ENCODE measurements at places on chromosomes 4 and X. TPM values are rescaled to one million over a fixed set of nuclear protein-coding genes. Genes with fewer than 3 reads are reported as not detected.

The TMEM165 gene
- 72.2 TPM for polyA plus RNA-seq

The CLTRN gene
- 28.7 TPM for polyA plus RNA-seq

The ARSJ gene
- 18.9 TPM for polyA plus RNA-seq

The IL3RA gene
- polyA plus RNA-seq = 12.3 TPM

The SHISA3 gene
- 111 TPM for polyA plus RNA-seq

The CLCN4 gene
- 4.5 TPM for polyA plus RNA-seq

The TRIML2 gene
- not detected for polyA plus RNA-seq

The EDA2R gene
- polyA plus RNA-seq = 0.68 TPM

The LYAR gene
- 23.1 TPM for polyA plus RNA-seq

The PLAC1 gene
- polyA plus RNA-seq = 7.8 TPM

The RIPPLY1 gene
- polyA plus RNA-seq = 2.5 TPM

The OTUD6A gene
- polyA plus RNA-seq = not detected

The AREG gene
- polyA plus RNA-seq = 0.11 TPM

The TREX2 gene
- 0.75 TPM for polyA plus RNA-seq

The DRD5 gene
- polyA plus RNA-seq = 0.76 TPM

The CLGN gene
- 5.4 TPM for polyA plus RNA-seq

The KIAA1210 gene
- 1.7 TPM for polyA plus RNA-seq

The MAGEA10 gene
- not detected for polyA plus RNA-seq

The FGFBP1 gene
- not detected for polyA plus RNA-seq

The BEX1 gene
- polyA plus RNA-seq = 53.1 TPM

The CACNA1F gene
- polyA plus RNA-seq = 0.29 TPM

DNA sequence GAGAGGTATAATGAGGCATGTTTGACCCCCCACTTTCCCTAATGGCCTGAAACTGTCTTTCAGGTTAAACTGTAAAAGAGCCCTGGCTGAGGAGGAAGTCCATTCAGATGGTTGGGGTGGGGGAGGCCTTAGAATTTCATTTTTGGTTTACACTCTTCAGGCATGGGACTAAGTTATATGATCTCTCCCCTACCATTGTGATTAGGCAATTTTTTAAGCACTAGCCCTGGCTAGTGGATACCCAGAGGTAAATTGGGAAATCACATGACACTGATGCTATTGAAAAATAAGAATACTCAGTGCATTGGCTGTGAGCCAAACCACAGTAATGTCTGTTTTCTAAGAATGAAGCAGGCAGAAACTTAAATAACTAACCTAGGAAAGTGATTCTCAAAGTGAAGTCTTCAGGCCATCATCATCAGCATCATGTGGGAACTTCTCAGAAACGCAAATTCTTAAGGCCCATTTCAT, 149.7 kb downstream of the RRAGB start:
- DNase-seq = no peak

DNA sequence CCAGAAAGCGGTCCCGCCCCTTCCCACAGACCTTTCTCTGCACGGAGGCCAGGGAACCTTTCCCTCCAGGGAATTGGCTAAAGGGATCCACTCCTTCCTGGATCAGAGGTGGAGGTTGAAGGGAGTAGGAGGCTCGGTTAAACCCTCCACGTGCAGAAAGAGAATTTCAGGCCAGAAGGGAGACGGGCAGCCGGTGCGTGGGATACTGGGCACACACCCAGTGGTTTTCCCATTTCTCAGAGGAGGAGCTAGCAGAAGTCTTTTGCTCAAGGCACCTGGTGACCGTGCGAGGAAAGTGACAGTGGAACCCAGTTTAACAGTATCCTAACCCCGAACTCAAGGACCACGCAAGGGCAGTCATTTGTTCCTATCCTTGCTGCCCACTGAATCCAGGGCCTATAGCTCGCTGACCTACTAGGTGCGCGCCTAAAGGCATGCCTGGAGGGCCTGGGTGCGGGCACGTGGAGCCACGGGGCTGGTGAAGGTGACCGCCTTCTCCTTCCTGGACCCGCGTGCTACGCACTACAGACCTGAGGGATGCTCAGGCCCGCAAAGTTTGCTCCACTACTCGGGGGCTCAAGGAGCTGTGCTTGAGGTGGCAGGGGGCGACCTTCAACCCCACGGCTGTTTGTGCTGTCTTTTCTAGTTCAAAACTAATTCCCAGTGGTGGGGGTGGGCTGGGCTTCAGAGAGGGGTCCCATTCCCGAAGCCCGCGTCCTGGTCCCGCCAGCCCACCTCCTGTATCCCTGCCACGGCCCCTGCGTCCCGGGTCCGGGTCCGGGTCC, 587 bp upstream of the AFF2 start:
- no peak for DNase-seq

DNA sequence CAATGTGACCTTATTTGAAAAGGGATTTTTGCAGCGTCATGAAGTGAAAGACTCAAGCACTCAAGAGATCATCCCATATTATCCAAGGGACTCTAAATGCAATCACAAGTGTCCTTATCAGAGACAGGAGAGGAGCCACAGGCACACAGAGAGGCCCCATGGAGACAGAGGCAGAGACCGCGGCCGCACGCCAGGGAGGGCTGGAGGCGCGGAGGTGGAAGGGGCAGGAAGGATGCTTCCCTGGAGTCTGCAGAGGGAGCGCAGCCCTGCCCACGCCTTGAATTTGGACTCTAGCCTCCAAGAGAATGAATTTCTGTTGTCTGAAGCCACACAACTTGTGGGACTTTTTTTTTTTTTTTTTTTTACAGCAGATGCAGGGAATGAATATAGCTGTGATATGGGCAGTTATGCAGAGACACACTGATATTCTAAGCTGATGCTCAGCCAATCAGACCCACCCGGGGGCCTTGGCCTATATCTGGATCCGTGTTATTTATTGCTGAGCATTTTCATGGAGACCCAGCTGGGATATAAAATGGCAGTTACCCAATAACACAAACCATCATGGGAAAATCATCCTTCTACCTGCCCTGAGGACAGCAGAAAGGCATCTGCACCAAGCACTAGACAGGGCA, 244.8 kb upstream of the PSAPL1 start:
- no peak for DNase-seq

DNA sequence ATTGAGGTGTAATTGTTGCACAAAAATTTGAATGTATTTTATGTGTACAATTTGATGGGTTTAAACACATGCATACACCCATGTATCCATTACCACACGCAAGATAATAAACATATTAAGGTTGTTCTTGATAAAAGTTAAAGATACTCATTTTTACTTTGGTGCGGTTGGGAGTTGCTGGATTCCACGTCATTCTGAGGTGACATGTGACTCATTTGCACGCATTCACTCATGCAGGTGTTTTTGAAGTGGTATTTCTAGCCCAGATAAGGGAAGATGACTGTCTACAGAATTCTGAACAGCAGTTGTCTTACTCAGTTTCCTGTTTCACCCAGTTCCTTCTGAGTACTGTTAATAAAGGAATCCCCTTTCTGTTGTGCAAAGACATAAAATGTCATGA, 142.0 kb downstream of the RTL3 start:
- no peak for DNase-seq

DNA sequence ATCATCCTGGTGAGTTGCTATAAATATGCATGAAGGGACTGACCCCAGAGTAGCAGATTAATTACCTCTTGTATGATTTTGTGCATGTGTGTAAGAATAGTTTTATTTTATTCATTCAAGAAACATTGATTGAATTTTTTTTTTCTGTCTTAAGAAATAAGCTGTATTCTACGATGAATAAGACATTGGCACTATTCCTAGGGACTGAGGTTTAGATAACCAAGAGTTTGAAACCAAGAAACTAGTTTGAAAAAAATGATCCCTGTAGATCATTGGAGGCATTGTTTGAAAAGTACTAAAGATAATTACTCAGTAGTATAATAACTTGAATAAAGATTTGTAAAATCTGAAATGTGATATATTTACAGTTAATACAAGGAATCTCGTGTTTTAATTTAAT, 1086.9 kb downstream of the PCDH7 start:
- DNase-seq = no peak

GRCh38 chrX:134369576-134369975, 90.4 kb upstream of the HPRT1 start:
- DNase-seq = no peak

DNA sequence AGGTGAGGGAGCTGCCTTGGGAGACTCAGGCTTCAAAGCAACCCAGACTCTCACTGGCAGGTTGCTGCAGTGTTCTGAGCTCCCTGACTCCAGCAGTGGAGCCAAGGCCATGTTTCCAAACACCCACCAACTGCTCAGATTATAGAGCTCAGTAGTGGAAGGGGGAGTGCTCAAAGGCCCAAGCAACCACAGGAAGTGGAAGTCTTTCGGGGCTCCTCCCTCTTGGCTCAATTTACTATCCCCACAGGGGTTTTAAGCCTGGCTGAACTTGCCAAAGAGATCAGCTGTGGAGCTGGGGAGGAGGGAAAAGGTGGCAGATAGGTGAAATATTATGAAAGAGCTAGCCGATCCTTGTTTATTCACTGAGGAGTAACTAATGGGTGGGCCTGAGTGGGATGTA, 82.5 kb downstream of the HPRT1 start:
- DNase-seq = no peak

GRCh38 chr4:68250151-68250930, 4.8 kb upstream of the TMPRSS11B start:
- DNase-seq = no peak

DNA sequence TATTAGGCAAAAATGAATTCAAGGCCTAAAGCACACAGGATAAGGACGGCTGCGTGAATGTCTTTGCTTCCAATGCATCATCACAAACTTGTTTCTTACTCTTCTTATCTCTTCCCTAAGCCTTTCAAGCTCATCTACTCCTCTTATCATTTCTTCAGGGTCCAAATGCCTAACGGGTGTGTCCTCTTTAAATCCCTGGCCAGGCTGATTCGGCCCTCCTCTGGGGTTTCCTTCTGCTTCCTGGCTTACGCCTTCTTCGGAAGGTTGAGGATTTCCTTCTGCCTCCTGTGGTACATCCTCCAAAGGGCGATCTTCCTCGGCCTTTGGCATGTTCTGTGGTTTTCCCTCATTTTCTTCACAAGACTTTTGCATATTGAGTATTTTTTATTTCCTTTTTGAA, 1.3 kb downstream of the TCEAL8 start:
- DNase-seq = no peak

GRCh38 chr4:147691820-147692219, 7.9 kb upstream of the PRMT9 start:
- DNase-seq = no peak

DNA sequence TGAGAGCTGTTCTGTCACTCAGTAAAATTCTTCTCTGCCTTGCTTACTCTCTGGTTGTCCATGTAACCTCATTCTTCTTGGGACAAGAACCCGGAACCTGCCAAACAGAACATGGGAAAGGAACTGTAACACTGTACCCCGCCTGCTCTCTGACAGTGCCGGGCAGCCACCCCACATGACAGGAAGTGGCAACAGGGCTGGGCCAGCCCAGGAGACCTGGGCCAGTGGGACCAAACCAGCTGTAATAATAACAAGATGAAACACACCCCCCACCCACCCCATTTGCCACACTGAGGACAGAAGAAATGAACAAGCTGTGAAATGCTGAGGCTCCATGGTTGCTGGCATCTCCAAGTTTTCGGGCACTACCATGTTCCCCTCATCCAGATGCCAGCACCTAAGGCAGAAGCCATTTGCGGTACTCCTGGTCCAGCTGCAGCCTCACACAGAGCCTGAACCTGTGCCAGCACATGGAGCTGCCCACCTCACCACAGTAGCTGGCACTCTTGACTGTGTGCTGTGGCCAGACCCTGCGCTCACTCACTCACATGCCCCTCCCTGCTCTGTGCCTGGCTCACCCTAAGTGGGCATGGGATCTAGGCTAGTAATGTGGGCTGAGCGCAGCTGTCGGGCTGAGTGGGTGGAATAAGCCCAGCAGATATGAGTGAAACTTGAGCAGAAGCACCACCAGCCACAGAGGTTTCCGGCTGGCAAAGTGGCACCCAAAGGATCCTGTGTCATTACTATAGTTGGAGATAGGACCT, 126.2 kb upstream of the UGT8 start:
- no peak for DNase-seq

DNA sequence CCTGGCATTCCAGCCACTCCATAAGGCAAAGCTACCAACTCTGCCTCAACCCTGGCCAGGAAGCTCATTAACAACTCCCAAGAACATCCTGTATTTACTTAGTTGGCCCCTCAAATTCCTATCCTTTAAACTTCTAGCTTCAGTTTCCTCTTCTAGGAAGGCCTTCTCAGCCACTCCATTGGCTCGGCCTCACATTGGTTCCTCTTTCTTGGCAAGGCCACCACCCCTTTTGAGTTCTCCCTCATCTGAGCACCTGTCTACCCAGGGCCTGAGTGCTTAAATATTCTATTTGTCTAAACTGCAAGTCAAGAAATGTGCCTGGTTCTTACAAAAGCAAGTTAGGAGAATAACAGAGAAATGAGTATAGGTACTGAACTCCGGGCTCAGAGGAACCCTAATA, 10.0 kb downstream of the SMC1A start:
- DNase-seq = no peak

DNA sequence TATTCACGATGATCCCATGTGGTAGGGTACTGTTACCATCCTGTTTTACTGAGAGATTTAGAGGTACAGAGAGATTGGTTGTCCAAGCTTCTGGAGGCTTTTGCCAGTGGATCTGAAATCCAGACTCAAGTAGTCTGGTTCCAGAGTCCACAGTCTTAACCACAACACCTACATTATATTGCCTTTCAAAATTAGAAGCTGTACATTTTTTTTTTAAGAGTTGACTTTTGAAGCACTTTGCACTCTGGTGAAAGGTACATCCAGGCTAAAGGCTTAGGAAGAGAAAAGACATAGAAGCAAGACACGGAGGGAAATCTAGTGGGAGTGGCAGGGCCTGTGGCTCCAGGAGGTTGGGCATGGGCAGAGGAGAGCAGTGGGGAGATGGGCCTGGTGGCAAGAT, 122.1 kb downstream of the AFF1 start:
- no peak for DNase-seq

- no peak for DNase-seq
Measured at GRCh38 chr4:20447103-20447502, 195.4 kb downstream of the SLIT2 start.

GRCh38 chr4:2402941-2403340, 15.5 kb downstream of the ZFYVE28 start:
- DNase-seq = no peak

DNA sequence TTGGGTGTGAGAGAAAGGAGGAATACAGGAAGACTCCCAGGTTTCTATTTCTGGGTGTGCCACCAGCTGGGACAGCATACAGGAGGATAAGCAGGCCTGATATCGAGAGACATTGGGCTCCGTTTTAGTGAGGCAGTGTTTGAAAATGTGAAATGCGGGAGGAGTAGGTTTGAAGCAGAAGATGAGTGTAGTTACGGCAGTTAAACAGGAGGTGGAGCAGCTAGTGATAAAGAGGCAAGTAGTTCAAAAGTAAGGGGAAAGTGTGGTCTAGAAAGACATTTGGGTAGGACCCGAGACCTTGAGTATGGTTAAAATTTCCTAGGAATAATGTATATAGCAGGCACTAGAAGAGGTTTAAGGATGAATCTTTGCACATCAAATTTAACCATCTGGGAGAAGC, 42.4 kb downstream of the DCUN1D4 start:
- no peak for DNase-seq

GRCh38 chr4:99683895-99684294, 26.3 kb upstream of the C4orf54 start:
- DNase-seq = no peak

DNA sequence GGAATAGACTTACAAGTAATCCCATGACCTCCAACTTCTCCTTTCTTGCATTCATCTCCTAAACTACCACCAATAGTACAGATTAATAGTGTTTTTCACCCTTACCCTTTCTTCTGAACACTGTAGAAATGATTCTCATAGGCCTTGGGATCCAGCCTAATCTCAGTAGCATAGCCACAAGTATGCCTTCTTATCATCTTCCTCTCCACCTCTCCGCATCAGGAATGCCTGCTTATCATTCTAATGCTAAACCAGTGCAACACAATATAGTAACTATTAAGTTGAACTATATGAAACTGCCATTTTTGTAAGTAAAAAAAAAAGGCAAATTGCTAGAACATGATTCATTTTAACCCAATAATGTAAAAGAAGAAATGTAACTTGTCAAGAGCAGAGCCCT, 79.5 kb upstream of the IL2 start:
- no peak for DNase-seq
